ENCODE measurements at places on chromosomes 13 and 19.

DNA sequence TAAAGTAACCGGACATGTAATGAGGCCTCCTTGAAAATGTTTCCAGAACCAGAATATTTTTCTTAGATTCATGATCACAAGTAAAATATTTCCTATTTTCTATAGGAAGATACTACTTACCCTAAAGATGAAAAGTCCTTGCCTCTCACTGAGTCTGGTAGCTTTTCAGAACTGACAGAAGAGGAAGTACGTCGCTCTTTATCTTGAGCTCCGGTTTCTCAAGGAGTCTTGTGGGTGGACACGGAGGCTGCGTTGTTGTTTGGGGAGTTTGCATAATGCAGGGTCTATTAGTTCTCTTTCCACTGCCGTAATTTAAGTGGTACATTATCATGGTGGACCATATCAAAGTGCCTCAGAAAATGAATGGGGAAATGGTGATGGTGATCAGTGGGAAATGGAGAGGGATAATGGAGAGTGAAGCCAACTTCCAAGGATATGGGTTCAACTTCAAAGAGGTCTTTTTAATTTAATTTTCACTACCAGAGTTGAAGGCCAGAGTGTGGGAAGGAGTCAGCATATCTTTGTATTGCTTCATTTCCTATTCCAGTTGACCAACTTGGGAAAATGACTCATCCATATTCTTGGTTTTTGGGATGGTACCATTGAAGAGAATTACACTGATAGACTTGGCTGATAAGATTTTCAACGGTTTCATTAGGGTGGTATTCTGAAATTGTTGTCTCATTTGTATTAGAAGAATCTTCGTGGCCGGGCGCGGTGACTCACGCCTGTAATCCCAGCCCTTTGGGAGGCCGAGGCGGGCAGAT, 23.4 kb downstream of the MBD3L2B start:
- no peaks in the 10 kb centered on the region for H3K27me3 ChIP-seq
- no peaks in the 10 kb centered on the region for H3K36me3 ChIP-seq
- H3K4me1 ChIP-seq, result no peaks in the 10 kb centered on the region
- H3K4me3 ChIP-seq, result no peak overlapping the region
- DNase-seq, result no peak
- H3K27ac ChIP-seq, result no peak overlapping the region

DNA sequence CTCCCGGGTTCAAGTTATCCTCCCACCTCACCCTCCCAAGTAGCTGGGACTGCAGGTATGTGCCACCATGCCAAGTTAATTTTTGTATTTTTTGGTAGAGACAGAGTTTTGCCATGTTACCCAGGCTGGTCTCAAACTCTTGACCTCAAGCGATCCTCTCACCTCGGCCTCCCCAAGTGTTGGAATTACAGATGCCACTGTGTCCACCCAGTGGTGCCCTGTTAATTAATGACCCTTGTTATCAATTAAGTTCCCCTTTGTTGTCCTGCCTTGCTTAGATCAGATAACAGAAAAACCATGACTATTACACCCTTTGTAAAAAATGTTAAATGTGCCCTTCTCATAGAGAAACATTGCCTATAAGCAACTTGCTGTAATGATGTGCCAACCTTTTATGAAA, 34.4 kb upstream of the IGFL1 start:
- no peaks in the 10 kb centered on the region for H3K36me3 ChIP-seq
- no peak for DNase-seq
- no peak overlapping the region for H3K4me3 ChIP-seq
- no peak overlapping the region for H3K27ac ChIP-seq

DNA sequence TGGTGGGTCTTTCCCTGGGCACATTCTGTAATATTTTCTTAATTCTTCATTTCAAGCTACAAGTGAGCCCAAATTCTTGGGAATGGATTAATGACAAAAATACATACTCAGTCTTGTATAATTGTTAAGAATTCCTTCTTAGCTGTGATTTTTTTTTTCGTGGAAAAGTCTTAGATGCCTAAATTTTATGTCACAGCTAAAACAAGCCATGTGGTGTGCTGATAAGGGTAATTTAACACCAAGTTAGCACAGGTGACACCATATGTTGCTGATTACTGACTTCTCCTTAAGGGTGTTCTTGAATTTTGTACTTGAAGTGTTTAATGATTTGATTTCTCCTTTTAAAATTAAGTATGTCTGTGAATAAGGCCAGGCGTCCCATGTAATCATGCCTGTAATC, 29.3 kb downstream of the WDFY2 start:
- H3K27ac ChIP-seq, result no peak overlapping the region
- no peak overlapping the region for H3K4me3 ChIP-seq
- H3K27me3 ChIP-seq, result no peaks in the 10 kb centered on the region
- H3K36me3 ChIP-seq, result no peaks in the 10 kb centered on the region

GRCh38 chr13:51770681-51771417, 33.1 kb downstream of the DHRS12 start:
- no peak for DNase-seq
- H3K4me3 ChIP-seq, result no peak overlapping the region
- H3K27me3 ChIP-seq, result no peaks in the 10 kb centered on the region
- peaks cover 14% of the 10 kb centered on the region for H3K4me1 ChIP-seq

DNA sequence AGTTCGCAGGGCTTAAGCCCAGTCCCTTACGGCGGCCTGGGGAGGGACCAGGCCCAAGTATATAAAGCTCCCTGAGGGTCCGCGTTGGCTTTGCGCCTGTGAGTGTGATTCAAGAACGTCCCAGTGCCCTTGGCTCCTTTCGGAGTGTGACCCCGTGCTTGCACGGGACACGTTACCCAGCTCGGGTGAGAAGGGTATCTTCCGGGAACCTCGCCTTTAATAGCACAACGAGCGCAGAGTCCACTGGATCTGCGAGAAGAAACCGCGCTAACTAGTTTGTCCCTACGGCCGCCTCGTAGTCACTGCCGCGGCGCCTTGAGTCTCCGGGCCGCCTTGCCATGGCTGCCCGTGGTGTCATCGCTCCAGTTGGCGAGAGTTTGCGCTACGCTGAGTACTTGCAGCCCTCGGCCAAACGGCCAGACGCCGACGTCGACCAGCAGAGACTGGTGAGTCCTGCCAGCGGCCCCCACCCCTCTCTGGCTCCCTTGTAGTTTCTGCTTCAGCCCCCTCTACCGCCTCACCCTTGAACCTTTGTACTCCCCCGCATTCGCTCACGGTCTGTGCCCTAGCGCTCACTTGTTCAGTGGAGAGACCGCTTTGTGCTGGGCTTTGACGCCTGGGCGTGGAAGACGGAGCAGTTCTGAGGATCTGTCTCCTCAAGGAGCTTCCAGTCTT, at the start of gene DNAJC15:
TSS of gene DNAJC15 (plus strand) at position 298 of the 675 bp plus-strand sequence. CDS start at position 339, 41 bp downstream.
- peak within 1 kb of the TSS; percentile 40 for H3K4me3 ChIP-seq
- H3K4me1 ChIP-seq, result peaks cover 38% of the 10 kb centered on the region
- H3K27me3 ChIP-seq, result no peaks in the 10 kb centered on the region

DNA sequence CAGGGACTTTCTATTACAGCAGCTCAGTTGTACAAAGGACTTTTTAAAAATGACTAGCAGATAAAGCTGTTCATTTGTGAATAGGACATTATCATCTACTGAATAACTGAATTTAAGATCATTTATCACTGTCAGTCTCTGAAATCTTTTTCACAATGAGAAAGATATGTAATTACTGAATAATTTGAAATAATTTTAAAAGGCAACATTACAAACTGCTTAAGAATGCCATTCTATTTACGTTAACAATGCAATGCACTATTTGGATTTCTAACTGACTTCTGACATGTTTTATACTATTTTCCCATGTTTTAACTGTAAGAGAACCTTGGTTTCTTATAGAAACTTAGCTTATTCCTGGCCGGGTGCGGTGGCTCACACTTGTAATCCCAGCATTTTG, 2033.0 kb upstream of the PCDH20 start:
- DNase-seq, result no peak
- H3K4me1 ChIP-seq, result no peaks in the 10 kb centered on the region
- H3K36me3 ChIP-seq, result no peaks in the 10 kb centered on the region
- no peaks in the 10 kb centered on the region for H3K27me3 ChIP-seq

- H3K4me1 ChIP-seq, result no peaks in the 10 kb centered on the region
- no peak overlapping the region for H3K4me3 ChIP-seq
- no peaks in the 10 kb centered on the region for H3K27me3 ChIP-seq
- no peak for DNase-seq
- no peak overlapping the region for H3K27ac ChIP-seq
Observed at GRCh38 chr13:38767506-38768265, 80.8 kb downstream of the FREM2 start.

GRCh38 chr13:31905961-31906360, 125.6 kb upstream of the FRY start:
- H3K27ac ChIP-seq, result no peak overlapping the region
- no peak overlapping the region for H3K4me3 ChIP-seq
- no peaks in the 10 kb centered on the region for H3K27me3 ChIP-seq
- H3K4me1 ChIP-seq, result peaks cover 35% of the 10 kb centered on the region
- DNase-seq, result no peak
- no peaks in the 10 kb centered on the region for H3K36me3 ChIP-seq

DNA sequence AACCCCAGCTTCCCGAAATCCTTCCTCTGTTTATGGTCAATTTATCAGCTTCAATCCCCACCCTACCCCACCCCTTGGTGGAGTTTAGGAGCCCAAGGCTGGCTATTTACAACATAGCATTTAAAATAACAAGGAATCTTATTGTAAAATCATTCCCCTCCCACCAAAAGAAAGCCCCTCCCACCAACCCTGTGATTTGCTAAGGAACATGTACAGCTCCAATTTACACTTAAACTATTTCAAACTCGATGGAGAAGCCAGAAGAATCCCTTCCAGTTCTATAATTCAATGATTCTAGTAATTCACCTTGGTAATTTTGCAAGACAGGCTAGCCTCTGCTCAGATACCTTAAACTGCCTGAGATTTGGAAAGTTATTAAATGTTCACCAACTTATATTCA, 3.0 kb downstream of the LATS2 start:
- no peak overlapping the region for H3K27ac ChIP-seq
- H3K4me1 ChIP-seq, result peaks cover 76% of the 10 kb centered on the region
- no peaks in the 10 kb centered on the region for H3K36me3 ChIP-seq

DNA sequence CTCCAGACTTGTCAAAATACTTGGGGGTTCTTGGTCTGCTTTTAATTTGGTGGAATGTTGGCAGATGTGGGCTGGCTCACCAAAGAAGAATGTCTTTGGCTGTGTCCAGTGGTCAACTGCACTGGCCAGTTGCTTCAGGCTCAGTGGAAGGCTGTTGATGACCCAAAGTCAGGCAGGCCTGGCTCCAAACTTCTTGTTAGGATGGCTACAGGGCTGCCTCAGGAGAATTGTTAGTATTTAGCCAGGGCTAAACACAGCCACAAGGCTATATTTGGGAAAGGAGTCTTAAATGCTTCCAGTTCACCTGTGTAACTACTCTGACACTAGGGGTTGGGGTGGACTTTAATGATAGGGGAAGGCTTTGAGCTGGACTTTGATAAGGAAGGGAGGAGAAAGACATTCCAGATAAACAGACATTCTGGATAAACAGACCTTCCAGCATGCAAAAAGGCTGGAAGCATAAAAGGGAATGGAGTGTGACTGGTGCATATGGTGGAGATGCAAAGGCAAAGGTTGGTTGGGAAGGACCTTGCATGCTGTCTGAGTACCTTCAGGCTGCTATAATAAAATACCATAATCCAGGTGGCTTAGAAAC, 116.8 kb downstream of the FOXO1 start:
- no peaks in the 10 kb centered on the region for H3K36me3 ChIP-seq
- no peak overlapping the region for H3K27ac ChIP-seq
- no peak for DNase-seq

- no peak overlapping the region for H3K4me3 ChIP-seq
- no peaks in the 10 kb centered on the region for H3K4me1 ChIP-seq
- no peaks in the 10 kb centered on the region for H3K36me3 ChIP-seq
- DNase-seq, result no peak
- no peak overlapping the region for H3K27ac ChIP-seq
Observed at GRCh38 chr19:2650515-2650914, 52.0 kb downstream of the GNG7 start.

DNA sequence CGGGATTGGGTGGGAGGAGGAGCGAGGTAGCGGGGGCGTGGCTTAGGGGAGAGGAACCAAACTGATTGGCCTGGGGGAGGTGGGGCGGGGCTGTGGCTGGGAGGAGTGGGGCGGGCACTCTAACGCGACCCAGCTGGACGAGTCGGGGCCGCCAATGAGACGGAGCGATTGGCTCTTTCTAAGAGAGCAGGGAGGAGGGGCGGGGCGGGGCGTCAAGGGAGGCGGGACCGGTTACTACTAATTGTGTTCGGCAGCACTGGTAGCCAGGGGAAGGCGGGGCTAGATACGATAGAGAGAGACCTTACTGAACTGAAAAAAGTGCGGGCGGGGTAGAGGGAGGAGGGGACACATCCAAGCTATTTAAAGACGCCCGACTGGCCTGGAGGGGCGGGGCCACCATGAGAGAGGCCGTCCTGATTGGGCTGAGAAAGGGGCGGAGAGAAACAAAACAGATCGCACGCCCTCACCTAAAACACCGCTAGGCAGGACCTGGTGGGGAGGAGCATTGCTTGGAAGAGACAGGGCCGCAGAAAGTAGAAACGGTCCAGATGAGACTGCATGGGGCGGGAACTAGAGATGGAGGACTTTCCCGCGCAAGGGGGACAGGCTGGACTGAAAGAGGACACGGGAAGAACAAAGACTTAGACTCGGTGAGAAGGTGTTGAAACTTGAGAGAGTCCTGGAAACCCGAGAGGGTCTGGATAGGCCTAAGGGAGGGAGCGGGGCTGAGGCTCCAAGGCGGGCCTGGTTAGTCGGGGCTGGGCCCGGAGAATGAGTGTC, at the start of gene KCNC3:
TSS of gene KCNC3 (minus strand) at position 232 of the 780 bp plus-strand sequence. CDS start 295 bp downstream, outside the sequence.
- H3K27ac ChIP-seq, result peak within 1 kb of the TSS; percentile 57
- H3K4me1 ChIP-seq, result peaks cover 19% of the 10 kb centered on the region
- no peaks in the 10 kb centered on the region for H3K36me3 ChIP-seq
- peak; percentile 98 for DNase-seq
- no peak within 1 kb of the TSS for H3K4me3 ChIP-seq

- H3K27me3 ChIP-seq, result no peaks in the 10 kb centered on the region
- no peak for DNase-seq
Observed at GRCh38 chr13:70604448-70604847, 496.2 kb upstream of the KLHL1 start.

- H3K36me3 ChIP-seq, result no peaks in the 10 kb centered on the region
- no peak for DNase-seq
- no peaks in the 10 kb centered on the region for H3K27me3 ChIP-seq
- H3K27ac ChIP-seq, result no peak overlapping the region
- no peaks in the 10 kb centered on the region for H3K4me1 ChIP-seq
Observed at GRCh38 chr13:50713523-50714248, 129.8 kb downstream of the DLEU7 start.
